LNCaP clone FGC (cell line): ENCODE measurements at places on chromosomes 2 and 18.

GRCh38 chr2:60745761-60746160, 10.3 kb upstream of the PAPOLG start:
- no peak for DNase-seq

DNA sequence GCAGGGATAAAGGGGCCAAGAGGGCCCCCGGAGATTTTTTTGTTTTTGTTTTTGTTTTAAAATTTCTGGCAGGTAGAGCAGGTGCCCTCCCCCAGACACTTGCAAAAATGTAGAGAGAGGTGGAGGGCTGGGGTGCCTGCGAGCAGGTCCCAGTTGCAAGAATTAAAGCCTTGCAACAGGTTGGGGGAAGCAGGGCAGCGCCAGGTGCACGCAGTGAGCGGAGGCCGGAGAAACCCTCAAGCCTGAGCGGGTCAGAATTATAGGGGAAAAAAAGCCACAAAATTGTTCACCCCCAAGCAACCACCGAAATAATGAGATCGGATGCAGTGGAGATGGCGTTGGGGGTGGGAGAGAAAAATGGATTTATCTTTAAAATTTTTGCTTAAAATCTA, 527 bp downstream of the IGFBP5 start:
- no peak for DNase-seq

GRCh38 chr2:13522917-13523821, 806.4 kb downstream of the TRIB2 start:
- DNase-seq = peak; percentile 37

- no peak for DNase-seq
Measured at GRCh38 chr2:200700856-200701255, 110.9 kb upstream of the BZW1 start.

DNA sequence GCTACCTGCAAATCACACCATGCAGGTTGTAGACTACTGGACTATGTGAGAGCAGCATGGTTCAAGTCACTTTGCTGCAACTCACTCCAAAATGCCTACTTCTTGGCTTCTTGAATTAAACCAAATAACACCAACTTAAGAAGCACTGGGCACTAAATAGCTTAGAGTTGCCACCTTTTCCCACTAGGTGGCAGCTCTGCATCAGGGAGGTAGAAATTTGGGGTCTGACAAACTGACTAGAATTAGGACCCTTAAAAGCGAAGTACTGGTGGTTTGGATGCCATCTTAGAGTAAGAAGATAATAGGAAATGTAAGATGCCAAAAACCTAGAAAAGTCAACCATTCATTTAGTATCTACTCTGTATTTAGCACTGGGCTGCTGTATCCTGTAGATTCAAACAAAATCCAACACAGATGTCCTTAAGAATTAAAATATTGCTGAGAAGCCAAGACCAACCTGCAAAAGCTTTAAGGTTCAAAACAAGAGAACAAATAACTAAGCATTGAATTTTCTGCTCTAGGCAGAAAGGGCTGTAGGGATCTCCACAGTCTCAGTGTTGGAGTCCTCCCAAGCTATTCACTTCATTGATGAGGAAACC, 65.5 kb downstream of the CCBE1 start:
- DNase-seq = no peak

DNA sequence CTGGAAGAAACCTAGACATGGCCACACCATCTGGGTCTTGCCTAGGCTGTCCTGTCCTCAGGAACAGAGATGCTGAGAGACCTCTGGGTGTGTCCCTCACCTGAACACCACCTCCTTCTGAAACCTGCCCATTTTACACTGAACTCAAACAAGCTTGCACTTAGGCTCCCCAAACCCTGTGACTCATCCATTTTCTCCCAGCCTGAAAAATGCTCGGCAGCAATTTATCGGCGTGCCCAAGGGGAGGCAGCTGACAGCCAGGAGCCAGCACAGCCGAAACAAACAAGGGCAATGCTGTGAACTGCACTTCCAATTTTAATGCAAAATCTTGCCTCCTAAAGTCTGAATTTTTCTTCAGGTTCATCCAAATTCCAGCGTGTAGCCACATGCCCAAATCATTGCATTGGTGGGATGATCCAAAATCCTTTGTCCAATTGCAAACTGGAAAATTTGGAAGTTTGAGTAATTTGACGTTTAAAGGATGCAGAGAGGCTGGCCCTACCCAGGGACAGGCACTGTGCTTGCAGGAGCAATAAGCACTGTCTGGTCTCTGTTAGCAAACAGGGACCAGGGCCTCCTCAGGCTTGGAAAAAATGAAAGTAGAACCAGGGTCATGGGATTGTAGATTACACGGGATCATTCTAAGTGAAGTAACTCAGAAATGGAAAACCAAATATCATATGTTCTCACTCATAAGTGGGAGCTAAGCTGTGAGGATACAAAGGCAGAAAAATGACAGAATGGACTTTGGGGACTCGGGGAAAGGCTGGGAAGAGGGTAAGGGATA, 67.7 kb downstream of the GALNT14 start:
- DNase-seq = no peak

DNA sequence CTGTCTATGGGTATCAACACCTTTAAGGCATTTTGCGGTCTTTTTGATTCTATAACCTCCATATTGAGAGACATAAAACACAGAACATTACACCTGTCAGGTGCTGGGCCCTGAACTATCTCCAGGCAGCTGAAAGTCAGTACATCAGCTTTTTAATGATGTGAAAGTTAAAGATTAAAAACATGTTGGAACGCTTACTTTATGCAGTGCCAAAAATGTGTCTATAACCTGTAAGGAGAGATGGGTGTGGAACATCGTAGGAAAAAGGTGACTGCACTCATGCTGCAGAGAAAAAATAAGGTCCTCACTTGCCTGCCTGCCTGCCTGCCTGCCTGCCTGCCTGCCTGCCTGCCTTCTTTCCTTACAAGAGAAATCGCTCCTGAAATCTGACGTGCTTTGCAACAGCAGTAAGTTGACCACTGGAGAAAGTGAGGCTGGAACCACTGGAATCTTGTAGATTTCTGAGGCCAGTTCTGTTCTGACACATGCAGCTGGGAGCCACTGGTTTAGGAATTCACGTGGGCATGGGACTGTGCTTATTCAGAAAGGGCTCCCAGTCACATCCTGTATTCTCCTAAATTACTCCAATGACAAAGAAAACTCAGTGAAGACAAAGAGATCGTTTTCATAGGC, 34.1 kb downstream of the BCL11A start:
- no peak for DNase-seq
